ENCODE measurements at places on chromosomes 7 and 10. TPM values are rescaled to one million over a fixed set of nuclear protein-coding genes. Genes with fewer than 3 reads are reported as not detected.

CRPPA gene
- 0.86 TPM for total RNA-seq

DNA sequence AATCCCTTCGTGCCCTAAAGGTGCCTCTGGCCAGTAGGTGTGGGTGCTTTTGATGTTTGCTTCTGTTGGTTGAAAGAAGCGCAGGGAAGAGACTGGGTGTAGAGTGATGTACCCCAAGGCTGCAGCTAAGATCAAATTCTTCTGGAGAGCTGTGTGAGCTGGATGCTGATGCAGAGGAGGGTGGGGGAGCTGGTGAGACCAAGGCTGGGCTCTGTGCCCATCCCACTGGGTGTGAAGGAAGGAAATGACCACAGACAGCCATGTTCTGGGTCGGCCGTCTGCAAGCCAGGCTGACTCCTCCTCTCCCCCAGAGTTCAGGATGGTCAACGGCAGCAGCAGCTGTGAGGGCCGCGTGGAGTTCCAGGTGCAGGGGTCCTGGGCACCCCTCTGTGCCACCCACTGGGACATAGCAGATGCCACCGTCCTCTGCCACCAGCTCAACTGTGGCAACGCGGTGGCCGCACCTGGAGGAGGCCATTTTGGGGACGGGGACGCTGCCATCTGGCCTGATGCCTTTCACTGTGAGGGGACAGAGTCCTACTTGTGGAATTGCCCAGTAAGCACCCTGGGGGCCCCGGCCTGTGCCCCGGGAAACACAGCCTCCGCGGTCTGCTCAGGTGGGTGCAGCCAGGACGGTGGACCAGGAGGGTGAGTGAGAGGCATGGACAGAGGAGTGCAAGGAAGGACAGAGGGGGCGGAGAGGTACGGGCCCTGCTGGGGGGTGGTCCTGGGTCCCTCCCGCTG is 5.1 kb downstream of the SCART1 start:
- no peak for DNase-seq

- DNase-seq: no peak
These were observed 23.8 kb upstream of the WDR11 start for GRCh38 chr10:120827251-120827875.

GRCh38 chr10:13039761-13040160 is 38.2 kb upstream of the CCDC3 start:
- no peak for DNase-seq

DNA sequence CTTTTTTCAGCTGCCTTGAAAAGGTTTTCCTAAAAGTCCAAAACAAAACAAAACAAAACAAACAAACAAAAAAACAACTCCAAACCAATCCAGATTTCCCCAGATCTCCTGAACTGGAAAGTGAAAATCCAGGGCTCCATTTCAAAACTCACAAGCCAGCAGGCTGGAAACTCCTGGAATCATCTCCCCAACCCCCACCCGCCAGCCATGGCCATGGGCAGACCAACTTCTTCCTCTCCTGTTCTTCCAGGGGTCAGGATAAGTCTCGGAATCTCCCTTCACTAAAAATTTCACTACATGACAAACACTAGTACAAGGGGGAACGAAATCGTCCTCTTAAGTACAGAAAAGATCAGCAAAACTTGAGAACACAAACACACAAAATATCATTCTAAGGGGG is 40.4 kb downstream of the GNA12 start:
- no peak for DNase-seq
